ENCODE measurements at places on chromosomes 4 and X. TPM values are rescaled to one million over a fixed set of nuclear protein-coding genes. Genes with fewer than 3 reads are reported as not detected.

DNA sequence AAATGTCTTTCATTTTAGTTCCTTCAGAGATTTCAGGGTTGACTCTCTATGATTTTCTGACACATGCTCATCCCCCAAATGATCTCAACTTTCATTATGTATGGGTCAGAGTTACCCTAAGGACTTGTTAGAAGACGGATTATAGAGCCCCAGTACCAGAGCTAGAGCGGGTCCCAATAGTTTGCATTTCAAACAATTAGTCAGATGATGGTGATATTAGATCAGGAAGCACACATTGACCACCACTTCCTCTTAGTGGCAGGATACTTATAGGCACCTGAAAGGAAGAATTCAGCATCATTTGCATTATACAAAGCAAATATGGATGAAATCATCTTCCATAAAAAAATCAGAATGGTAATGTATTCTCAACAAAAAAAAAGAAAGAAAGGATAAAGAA is 106.1 kb downstream of the GALNTL6 start:
- DNase-seq, result no peak
- H3K27ac ChIP-seq, result no peak overlapping the region
- no peaks in the 10 kb centered on the region for H3K27me3 ChIP-seq
- H3K4me1 ChIP-seq, result peaks cover 18% of the 10 kb centered on the region
- 0 out of 2 replicates have a peak, but pooled peaks cover 3% of the 10 kb centered on the region for H3K36me3 ChIP-seq
- no peak overlapping the region for H3K4me3 ChIP-seq

GRCh38 chrX:149392921-149393320 is 112.2 kb downstream of the IDS start:
- no peaks in the 10 kb centered on the region for H3K27me3 ChIP-seq
- peaks cover 14% of the 10 kb centered on the region for H3K4me1 ChIP-seq
- DNase-seq, result no peak
- H3K4me3 ChIP-seq, result no peak overlapping the region

- DNase-seq, result peak; percentile 45
- no peaks in the 10 kb centered on the region for H3K36me3 ChIP-seq
- no peak overlapping the region for H3K27ac ChIP-seq
- H3K27me3 ChIP-seq, result no peaks in the 10 kb centered on the region
- no peaks in the 10 kb centered on the region for H3K4me1 ChIP-seq
Observed at GRCh38 chr4:121307445-121308327, 73.1 kb downstream of the QRFPR start.

GRCh38 chr4:77120886-77121508 is 36.0 kb upstream of the CCNG2 start:
- H3K27ac ChIP-seq, result no peak overlapping the region
- peaks cover 33% of the 10 kb centered on the region for H3K4me1 ChIP-seq
- peaks cover 3% of the 10 kb centered on the region for H3K27me3 ChIP-seq
- DNase-seq, result no peak
- H3K36me3 ChIP-seq, result no peaks in the 10 kb centered on the region

DNA sequence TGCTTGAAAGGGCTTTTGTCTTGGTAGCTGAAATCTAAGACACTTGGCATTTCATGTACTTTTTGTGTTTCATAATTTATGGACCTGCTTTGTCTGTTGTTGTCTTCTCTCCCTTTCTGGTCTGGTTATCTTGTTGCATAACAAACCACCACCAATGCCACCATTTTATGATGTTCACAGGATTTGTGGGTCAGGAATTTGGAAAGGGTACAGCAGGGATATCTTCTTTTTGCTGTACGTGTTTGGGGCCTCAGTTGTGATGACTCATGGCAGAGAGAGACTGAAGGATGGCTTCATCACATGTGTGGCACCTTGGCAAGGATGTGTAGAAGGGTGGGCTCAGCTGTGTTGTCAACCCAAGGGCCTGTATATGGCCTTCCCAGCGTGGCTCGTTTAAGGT is 35.2 kb downstream of the KDM6A start:
- DNase-seq, result no peak
- H3K4me1 ChIP-seq, result peaks cover 39% of the 10 kb centered on the region
- peaks cover 15% of the 10 kb centered on the region for H3K36me3 ChIP-seq
- no peak overlapping the region for H3K4me3 ChIP-seq

GRCh38 chr4:15374656-15375055 is 53.2 kb upstream of the C1QTNF7 start:
- no peaks in the 10 kb centered on the region for H3K36me3 ChIP-seq
- H3K4me1 ChIP-seq, result peaks cover 35% of the 10 kb centered on the region
- H3K4me3 ChIP-seq, result no peak overlapping the region
- H3K27ac ChIP-seq, result no peak overlapping the region

- H3K4me1 ChIP-seq, result 0 out of 2 replicates have a peak, but pooled peaks cover under 1% of the 10 kb centered on the region
- H3K4me3 ChIP-seq, result no peak overlapping the region
- no peaks in the 10 kb centered on the region for H3K36me3 ChIP-seq
- H3K27me3 ChIP-seq, result no peaks in the 10 kb centered on the region
Observed at GRCh38 chrX:26597981-26598380, 382.0 kb downstream of the MAGEB5 start.

GRCh38 chr4:156442912-156443311 is 489.2 kb upstream of the CTSO start:
- no peaks in the 10 kb centered on the region for H3K36me3 ChIP-seq
- no peaks in the 10 kb centered on the region for H3K27me3 ChIP-seq
- DNase-seq, result no peak
- H3K4me3 ChIP-seq, result no peak overlapping the region
- H3K27ac ChIP-seq, result no peak overlapping the region

DNA sequence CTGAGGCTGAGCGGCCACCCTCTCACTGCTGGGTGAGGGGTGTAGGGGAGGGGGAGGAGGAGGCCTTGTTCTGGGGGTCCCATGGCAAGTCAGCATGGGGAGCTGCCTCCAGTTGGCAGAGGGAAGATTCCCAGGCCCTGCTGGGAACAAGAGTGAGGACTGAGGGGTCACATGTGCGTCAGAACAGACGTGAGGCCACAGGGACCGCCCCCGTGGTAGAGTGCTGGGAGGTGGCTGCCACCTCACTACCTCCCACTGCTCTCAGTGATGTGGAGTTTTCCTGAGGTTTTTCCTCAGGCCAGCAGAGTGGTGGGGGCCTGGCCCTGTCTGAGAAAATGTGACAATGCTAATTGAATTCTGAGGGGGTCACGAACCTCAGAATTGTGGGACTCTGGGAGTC is 568 bp downstream of the MAGEC1 start:
- H3K27me3 ChIP-seq, result no peaks in the 10 kb centered on the region
- DNase-seq, result no peak
- H3K4me3 ChIP-seq, result no peak overlapping the region
- no peak overlapping the region for H3K27ac ChIP-seq

DNA sequence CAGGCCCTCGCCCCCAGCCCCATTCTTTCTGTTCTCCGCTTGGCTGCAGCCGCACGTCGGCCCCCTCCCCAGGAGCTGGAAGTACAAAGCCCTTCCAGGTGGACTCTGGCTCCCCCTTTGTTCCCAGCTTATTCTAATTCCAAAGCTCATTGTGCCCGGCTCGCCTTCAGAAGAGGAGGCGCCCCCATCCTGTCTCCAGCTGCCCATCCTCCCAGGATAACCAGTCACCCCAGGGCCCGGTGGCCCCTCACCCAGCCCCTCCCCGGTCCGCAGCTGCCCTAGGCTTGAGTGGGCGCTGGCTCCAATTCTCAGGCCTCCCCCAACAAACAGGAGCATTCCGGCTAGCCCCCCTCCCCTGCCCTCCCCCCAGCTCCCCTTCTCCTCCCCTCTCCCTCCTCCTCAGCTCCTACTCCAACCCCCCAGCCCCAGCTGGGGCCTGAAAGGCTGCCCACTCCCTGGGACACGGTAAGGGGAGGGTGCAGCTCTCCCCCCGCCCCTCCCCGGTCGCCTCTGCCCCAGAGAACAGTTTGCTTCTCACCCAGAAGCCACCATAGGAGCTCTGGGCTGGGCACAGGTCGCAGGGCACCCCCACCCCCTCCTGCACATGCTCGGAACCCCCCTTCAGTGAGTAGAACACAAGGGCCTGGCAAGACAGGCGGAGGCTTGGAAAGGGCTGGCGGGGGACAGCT is 3.1 kb upstream of the SLC6A8 start:
- 0 out of 2 replicates have a peak overlapping the region, but pooled peaks have one; percentile 3 for H3K4me3 ChIP-seq
- H3K27ac ChIP-seq, result no peak overlapping the region
- peaks cover 18% of the 10 kb centered on the region for H3K4me1 ChIP-seq
- peaks cover 2% of the 10 kb centered on the region for H3K27me3 ChIP-seq
- peak; percentile 45 for DNase-seq
- peaks cover 6% of the 10 kb centered on the region for H3K36me3 ChIP-seq

The MAP9 gene
- total RNA-seq, result 16.5 TPM

The PIR gene
- 17.1 TPM for total RNA-seq

The NUDT10 gene
- total RNA-seq, result 17.7 TPM

The TRPC5OS gene
- total RNA-seq, result not detected
